T-helper 2 cell treated with Interferon-gamma antibody and Interleukin-4, amounts not matched to agents 5 μg/mL and 100 μg/mL, for 36 hours (primary cell): ENCODE measurements at places on chromosomes 7 and 10.

GRCh38 chr10:111996103-111996502 is 187.5 kb downstream of the GPAM start:
- no peak overlapping the region for H3K4me3 ChIP-seq
- no peaks in the 10 kb centered on the region for H3K27me3 ChIP-seq
- H3K27ac ChIP-seq = no peak overlapping the region

- H3K27ac ChIP-seq = no peak overlapping the region
- no peak for DNase-seq
- H3K4me3 ChIP-seq = no peak overlapping the region
- H3K4me1 ChIP-seq = no peaks in the 10 kb centered on the region
These were observed 557.1 kb downstream of the KCNMA1 start for GRCh38 chr10:77080361-77081027.

DNA sequence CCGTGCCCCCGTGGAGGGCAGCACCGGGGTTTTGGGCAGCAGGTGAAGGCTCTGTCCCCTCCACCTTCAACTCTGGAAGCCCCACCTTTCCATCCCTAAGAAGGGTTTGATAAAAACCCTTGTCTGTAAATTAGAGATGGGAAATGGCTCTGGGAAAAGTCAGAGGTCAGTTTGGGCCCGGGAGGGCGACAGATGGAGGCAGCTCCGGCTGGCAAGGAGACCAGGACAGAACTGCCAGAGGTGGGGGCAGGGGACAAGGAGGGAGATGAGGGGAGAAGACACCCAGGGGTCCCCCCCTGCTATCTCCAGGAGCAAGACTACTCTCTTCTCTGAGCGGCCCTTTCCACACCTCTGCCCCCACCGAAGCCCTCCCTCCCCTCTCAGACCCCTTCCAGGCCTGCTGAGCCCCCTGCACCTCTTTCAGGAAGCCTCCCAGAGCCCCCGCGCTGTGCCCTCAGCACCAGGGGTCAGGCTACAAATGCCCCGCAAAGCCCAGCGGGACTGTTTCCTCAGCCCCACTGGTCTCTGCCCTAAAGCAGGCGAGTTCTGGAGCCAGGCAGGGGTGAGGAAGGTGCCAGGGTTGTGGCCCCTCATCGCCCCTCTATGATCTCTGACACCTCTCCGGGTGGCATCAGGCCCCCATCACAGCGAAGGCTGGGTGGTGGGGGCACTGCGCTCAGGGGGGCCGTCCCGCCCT is 980 bp upstream of the SH2B2 start:
- peak overlapping the region; percentile 64 for H3K4me3 ChIP-seq
- no peak overlapping the region for H3K27ac ChIP-seq
- peaks cover 24% of the 10 kb centered on the region for H3K27me3 ChIP-seq
- H3K36me3 ChIP-seq = no peaks in the 10 kb centered on the region
- no peak for DNase-seq

DNA sequence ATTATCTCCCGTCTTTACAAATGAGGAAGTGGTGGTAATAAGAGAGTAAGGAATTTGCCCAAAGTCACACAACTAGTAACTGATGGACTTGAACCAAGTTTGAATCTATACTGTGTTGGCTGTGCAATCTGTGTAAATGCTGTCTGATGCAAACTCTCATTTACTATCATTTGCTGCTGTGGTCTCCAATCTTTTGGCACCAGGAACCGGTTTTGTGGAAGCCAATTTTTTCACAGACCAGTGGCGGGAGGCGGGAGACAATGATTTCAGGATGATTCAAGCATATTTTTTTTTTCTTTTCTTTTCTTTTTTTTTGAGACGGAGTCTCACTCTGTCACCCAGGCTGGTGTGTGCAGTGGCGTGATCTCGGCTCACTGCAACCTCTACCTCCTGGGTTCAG is 450.0 kb upstream of the FZD8 start:
- no peaks in the 10 kb centered on the region for H3K4me1 ChIP-seq
- H3K27me3 ChIP-seq = no peaks in the 10 kb centered on the region
- H3K4me3 ChIP-seq = no peak overlapping the region

- peak overlapping the region; percentile 41 for H3K4me3 ChIP-seq
- no peak for DNase-seq
- H3K36me3 ChIP-seq = no peaks in the 10 kb centered on the region
- no peak overlapping the region for H3K27ac ChIP-seq
- peaks cover 3% of the 10 kb centered on the region for H3K4me1 ChIP-seq
These were observed 13.1 kb upstream of the CUX1 start for GRCh38 chr7:101804088-101804963.

- no peaks in the 10 kb centered on the region for H3K27me3 ChIP-seq
- H3K27ac ChIP-seq = no peak overlapping the region
- no peak for DNase-seq
- peaks cover 2% of the 10 kb centered on the region for H3K4me1 ChIP-seq
- H3K4me3 ChIP-seq = no peak overlapping the region
These were observed 267.9 kb upstream of the LRGUK start for GRCh38 chr7:133859231-133859630.

- DNase-seq = no peak
- no peak overlapping the region for H3K27ac ChIP-seq
- H3K27me3 ChIP-seq = no peaks in the 10 kb centered on the region
These were observed 110.2 kb downstream of the SRI start for GRCh38 chr7:88109612-88110011.

DNA sequence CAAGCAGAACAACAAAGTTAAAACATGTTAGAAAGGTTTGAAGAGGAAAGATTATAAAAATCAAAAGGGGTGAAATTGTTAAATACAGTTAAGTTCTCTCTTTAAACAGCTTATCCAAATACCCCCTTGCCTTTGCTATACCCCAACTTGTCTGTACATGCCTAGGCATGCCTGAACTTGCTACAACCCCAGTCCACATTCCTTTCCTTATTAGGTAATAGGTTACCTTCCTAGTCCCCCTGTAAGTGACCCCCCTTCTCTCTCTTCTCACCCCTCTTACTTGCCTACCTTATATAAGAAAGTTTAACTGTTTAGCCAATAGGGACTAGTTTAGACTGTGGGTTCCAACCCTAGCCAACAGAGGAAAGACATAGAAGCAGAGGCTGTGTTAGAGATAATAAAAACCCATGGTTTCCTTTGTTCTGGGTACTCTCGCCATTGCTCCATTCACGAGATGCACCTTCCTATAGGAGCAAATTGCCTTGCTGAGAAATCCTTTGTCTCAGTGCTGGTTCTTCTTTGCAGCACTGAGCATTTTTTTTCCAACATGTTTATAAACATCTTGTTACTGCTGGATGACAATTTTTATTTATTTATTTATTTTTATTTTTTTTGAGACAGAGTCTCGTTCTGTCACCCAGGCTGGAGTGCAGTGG is 282.2 kb upstream of the GALNT17 start:
- H3K27me3 ChIP-seq = no peaks in the 10 kb centered on the region
- H3K4me1 ChIP-seq = no peaks in the 10 kb centered on the region
- no peak overlapping the region for H3K27ac ChIP-seq
- DNase-seq = no peak

DNA sequence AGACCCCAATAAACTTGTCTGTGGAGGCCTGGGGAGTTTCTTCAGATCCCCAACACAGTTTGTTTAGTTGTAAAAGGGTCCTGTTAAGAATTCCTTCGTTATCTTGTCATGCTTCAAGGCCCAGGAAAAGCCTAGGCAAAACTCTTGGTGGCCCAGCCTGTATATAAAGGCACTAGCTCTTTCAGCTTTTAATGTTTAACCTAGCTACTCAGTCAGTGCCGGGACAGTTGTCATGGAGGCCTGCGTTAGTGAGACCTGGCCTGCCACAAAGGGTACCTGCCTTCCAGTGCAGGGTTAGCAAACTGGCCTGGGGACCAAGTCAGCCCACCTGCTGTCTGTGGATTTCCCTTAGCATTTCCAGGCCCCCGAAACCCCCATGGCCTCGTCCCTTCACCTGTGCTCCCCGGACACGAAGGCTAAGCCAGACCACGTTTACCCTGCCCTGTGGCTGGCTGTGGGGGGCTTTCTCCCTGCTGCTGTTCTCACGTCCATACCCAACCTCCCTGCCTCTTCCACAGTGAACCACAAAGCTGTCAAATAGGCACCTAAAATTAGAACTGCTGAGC is 96.9 kb upstream of the PPP2R2D start:
- no peak overlapping the region for H3K4me3 ChIP-seq
- no peak overlapping the region for H3K27ac ChIP-seq
- no peaks in the 10 kb centered on the region for H3K4me1 ChIP-seq
- no peaks in the 10 kb centered on the region for H3K36me3 ChIP-seq
- DNase-seq = no peak
- H3K27me3 ChIP-seq = no peaks in the 10 kb centered on the region
